ENCODE measurements at places on chromosomes 2 and 18.

GRCh38 chr2:183259921-183260320, 135.7 kb downstream of the NUP35 start:
- no peak for DNase-seq

DNA sequence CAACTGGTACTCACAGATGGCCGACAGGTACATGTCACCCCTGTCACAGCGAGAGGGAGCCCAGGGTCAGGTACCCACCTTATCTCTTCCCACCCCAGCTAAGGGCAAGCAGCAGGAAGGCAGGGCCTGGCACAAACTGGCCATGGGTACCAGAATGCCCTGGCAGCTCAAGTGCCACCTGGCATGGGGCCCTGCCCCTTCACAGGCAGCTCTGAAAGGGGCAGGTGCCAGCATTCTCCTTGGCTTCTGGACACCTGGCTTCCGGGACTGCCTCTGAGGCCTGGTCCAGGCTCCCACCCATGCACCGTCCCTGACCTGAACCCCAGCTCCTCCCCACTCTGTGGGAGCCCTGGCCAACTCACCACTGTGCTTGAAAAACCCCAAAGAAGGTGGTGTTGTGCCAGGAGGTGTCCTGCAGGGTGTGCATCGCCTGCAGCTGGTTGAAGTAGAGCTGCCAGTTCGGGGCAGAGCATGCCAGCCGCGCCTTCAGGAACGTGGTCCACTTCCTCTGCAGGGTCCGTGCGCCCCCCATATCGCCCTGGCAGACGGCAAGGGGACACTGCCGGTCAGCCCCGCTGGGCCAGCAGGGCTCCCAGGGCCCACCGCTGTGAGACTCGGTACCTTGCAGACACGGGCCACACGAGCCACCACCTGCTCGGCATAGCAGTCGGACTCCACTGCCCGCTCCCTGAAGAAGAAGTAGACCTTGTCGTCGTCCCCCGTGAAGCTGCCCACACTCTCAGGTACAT, 5.4 kb downstream of the SEMA4C start:
- DNase-seq = no peak

- no peak for DNase-seq
Observed at GRCh38 chr2:189190685-189191084, 11.1 kb upstream of the COL5A2 start.

DNA sequence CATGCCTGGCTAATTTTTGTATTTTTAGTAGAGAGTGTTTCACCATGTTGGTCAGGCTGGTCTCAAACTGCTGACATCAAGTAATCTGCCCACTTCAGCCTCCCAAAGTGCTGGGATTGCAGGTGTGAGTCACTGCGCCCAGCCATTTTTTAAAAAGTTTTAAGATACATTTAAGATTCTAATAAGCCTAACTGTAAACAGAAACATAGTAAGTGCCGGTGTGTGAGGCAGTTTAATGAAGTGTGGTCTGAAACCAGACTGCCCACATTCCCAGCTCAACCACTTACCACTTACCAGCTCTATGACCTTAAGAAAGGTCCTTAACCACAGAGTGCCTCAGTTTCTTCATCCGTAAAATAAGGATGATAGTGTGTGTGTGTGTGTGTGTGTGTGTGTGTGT, 42.4 kb downstream of the TMEM237 start:
- DNase-seq = no peak

DNA sequence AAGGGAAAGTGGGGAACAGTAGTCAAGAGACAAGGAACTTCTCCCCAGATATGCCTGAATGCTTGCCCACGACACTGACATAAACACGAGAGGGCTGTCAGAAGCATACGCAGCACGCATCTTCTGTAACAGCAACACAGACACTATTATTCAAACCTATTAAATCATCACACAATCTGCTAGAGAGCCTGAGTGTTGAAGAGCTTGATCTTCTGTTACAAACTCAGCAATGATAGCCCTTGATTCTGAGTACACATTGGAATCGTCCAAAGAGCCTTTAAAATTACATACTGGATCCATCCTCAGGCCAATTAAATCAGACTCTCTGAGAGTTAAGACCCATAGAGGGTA, 111.6 kb downstream of the ZNF521 start:
- no peak for DNase-seq

DNA sequence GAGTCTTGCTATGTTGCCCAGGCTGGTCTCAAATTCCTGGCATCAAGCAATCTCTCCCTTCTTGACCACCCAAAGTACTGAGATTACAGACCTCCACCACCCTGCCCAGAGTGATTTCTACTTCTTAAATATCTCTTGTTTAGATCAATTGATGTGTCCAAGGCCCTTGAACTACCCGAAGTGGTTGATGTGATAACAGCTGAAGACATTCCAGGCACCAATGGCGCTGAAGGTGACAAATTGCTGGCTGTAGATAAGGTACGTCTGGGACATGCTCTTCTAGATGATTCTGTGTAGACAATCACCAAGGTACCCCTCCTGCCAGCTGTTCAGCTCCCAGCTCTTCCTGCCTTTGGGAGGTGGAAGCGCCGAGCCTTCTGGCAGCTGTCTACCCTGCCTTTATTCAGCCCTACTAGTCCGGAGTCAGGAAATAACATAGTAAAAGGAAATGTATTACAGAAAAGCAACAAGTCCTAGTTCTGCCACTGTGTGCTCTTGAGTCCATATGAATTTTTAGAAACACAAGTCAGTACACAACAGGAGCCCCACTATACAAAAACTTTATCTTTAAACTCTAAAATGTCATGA, 61.3 kb upstream of the BZW1 start:
- no peak for DNase-seq

GRCh38 chr2:181790716-181791649, 100.5 kb upstream of the ITPRID2 start:
- DNase-seq = no peak

DNA sequence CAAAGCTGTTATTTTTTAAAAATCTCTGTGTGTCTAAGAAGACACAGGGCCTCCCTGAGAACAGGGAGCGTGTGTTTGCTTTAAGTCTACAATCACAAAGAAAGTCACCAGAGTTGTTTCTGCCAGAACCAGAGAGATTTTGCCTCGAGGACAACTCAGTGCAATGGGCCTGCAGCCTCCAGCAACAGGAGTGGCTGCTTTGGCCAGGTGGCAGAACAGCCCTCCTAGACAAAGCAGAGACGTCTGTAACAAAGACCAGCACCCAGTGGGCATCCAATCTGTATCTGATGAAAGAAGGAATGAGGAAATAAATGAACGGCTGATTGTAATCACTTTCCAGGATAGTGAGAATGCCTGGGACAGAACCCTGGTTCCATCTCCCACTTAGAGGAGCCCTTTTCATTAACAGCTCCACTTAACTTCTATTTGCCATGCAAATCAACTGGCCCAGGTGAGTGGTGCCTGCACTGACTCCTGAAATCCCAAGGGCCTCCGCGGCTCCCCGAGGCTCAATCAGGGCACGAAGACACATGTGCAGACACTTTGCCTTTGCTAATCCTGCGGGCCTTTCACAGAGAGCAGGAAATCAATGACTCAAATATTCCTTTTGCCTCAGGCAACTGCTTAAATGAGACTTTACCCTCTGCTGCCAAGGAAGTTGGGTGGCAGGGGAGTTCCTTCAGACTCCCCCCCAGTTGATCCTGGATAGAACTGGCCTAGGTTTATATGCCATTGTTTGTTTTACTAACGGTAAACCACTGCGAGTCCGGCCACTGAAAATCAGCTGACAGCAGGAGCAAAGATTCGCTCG, 146.5 kb downstream of the CABLES1 start:
- no peak for DNase-seq

- no peak for DNase-seq
Observed at GRCh38 chr2:177930916-177931315, 141.7 kb downstream of the PDE11A start.

- no peak for DNase-seq
Observed at GRCh38 chr2:215288112-215288815, 23.6 kb upstream of the ATIC start.

DNA sequence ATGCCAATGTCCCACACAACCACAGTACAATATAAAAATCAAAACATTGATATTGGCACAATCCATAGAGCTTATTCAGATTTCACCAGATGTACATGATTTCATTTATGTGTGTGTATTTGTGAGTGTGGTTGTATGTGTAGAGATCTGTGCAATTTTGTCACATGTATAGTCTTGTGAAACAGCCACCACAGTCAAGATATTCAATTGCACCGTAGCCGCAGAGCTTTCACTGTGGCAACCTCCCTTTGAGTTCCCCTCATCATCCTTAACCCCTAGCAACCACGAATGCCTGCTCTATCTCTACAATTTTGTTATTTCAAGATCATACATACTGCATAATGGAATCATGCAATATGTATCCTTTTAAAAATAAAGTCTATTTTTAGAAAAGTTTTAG, 391.3 kb downstream of the SETBP1 start:
- peak; percentile 40 for DNase-seq

DNA sequence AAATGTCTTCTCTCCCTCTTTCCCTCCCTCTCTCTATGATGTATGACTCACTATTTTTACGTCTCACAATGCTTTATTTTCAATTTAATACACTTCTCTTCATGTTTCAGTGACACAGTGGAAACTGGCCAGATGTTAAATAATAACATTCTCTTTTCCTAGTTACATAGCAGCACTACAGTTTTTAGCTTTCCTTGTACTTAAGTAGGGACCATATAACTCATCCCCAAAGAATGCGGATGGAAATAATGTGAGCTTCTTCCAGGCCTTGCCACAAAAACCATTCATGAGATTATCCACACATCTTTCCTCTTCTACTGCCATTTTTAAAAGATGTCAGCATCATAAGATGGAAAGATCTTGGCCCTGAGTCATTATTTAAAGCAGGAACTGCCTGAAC, 789.4 kb downstream of the LRP1B start:
- no peak for DNase-seq

DNA sequence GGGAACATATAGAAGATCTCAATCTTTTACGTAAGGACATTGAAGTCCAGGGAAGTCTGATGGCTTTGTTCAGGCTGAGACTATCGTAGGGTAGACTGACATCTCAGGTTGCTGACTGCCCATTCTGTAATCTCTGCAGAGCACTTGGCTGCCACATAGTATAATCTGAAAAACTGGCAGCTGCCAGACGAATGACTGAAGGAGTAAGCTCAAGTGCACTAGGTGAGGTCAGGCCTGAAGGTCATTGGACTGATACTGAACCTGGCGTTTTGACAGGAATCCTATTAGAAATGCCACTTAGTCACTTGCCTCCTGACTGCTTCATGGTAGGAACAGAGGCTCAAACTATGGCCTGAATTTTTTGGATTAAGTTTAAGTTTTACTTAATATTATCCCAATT, 23.5 kb downstream of the GPD2 start:
- DNase-seq = no peak

- peak; percentile 78 for DNase-seq
Observed at GRCh38 chr2:113283704-113284284, 5.1 kb upstream of the PAX8 start.

- DNase-seq = no peak
Observed at GRCh38 chr2:224930124-224930523, 112.1 kb downstream of the DOCK10 start.

DNA sequence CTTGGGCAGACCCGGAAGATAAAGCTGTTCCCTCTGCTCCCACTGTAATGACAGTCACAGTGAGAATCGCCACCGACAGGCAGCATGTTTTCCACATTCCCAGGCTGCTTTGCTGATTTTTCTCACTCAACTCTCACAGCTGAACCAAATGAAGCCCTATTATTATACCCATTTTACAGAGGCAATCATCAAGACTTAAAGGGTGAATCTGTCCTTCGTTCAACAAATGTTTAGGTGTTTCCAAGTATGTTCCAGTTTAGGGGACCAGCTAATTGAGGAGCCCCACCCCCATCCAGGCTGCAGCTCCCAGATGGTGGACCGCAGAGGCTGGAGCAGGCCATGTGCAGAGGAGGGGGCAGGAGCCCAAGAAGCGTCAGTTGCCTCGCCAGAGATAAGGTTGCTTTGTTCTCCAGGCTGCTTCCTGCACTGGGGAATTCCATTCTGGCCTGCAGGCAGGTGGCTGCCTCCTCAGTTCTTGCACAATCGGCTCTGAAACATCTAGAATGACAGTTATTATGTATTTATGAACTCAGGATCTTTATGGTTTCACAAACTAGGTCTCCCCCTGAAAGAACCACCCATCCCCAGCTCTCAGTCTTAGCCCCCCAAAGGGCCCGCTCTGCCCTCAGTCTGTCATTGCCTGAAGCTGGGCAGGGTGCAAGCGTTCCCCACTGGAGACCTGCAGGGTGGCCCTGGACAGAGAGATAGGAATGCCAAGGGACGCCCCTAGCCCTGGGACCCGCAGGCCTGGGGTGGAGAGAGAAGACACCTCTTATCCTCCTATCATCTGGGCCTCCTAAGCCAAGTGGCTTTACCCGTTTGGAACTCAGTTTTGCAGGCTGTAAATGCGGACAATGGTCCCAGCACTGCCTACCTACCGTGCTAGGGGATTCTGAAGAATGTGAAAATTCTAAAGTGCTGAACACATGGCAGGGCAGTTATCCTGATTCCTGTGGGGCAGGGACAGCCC, 49.1 kb upstream of the MYCN start:
- no peak for DNase-seq

DNA sequence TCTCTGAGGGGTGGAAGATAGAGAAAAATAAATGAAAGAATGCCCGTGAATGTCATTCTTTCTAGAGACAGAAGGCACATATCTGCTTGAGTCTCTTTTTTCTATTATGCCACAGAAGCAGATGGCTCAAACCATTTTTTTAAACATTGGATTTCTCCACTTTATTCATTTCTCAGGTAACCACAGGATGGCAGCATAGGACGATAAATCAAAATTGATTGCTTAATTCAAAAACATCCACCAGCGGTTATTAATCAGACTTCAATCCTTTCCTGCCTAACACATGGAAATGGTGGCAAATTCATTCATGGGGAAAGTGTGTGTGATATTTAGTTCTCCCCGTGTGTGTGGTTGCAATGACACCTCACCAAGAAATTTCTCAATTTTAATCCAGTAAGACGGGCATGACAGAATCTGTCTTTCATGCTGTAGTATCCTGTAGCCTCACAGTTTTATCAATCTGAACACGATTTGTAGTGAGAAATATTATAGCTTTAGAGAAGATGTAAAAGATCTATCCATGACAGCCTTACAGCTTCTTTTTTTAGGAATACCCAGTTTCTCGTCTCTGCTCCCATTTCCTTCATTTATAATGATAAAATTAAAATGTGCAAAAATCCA, 72.2 kb downstream of the DSC3 start:
- DNase-seq = no peak

- no peak for DNase-seq
Observed at GRCh38 chr2:43454791-43455190, 141.0 kb downstream of the THADA start.

- DNase-seq = no peak
Observed at GRCh38 chr2:29220506-29221270, 105.5 kb downstream of the CLIP4 start.

DNA sequence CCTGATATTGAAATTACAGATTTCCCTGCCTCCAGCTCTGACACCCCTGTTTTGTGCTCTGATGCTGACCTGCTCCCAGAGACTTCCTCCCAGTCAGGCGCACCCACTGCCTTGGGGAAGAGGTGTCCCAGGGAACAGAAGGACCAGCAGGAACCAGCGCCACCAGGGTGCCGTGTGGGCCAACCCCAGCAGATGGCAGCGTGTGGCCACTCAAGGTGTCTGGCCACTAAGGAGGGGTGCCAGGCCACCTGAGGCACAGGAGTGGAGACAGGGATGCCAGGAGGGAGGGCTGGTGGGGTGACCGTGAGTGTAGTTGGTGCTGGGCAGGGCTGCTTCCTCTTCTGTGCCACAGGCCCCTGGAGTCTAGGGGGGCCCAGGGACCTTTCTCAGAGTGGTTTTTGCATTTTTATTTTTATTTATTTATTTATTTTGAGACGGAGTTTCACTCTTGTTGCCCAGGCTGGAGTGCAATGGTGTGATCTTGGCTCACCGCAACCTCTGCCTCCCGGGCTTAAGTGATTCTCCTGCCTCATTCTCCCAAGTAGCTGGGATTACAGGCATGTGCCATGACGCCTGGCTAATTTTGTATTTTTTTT, 56.0 kb downstream of the TEX44 start:
- peak; percentile 67 for DNase-seq

All from femur (tissue), 1 donor.